Sigmoid colon (tissue), 7 donors: ENCODE measurements at places on chromosomes 5 and 9. TPM values are rescaled to one million over a fixed set of nuclear protein-coding genes. Genes with fewer than 3 reads are reported as not detected.

PPP1R26 gene
- total RNA-seq: 9.5 TPM

DNA sequence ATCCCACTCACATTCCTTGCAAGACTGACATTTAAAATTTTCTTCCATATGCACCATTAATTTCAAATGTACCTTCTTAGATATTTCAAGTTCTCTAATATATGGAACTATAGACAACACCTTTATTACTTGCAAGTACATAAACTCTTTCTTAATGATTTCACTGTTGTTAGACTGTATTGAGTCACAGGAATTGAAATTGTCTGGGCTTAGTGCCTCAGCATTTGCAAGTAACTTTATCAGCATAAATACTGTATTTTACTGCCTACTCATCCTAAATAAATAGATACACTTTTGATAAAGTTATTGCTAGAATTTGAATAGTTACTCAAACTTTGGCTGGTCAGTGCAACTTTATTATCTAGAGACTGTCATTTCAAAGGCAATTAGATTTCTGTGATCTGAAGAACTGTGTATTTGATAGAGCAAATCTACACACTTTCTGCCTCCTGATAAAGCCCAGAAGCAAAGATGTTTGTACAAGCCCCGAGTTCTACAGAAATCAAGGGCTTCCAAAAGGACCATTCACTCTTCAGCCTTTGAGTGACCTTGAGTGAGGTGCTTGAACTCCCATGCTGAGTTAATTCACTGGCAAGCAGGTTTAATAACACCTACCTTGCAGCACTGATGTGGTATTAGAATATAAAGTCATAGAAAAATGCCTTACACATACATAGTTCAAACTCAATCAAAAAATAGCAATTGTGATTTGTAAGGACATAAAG, 91.6 kb downstream of the COX7C start:
- DNase-seq: no peak

GRCh38 chr9:106314476-106314875, 548.5 kb upstream of the ZNF462 start:
- DNase-seq: no peak

DNA sequence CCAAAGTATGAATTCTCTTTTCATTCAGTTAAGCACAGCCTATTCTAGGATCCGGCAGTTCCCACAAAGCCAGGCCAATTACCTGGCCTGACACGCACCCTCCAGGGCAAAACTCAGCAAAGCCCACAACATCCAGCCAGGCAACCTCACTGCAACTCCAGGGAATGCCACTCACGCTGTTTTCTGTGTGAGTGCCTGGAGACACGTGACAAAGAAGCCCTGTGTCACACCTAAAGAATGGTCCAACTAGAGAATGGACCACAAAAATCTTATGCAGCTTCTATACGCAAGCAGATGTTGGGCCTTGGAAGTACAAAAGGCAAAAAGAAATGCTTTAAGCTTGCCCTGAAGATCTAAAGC, 20.2 kb downstream of the RETREG1 start:
- no peak for DNase-seq

- no peak for DNase-seq
Measured at GRCh38 chr9:131669269-131670157, 70.4 kb downstream of the RAPGEF1 start.

SNX18 gene
- 51.3 TPM for total RNA-seq

DDX4 gene
- 0.33 TPM for total RNA-seq

DNA sequence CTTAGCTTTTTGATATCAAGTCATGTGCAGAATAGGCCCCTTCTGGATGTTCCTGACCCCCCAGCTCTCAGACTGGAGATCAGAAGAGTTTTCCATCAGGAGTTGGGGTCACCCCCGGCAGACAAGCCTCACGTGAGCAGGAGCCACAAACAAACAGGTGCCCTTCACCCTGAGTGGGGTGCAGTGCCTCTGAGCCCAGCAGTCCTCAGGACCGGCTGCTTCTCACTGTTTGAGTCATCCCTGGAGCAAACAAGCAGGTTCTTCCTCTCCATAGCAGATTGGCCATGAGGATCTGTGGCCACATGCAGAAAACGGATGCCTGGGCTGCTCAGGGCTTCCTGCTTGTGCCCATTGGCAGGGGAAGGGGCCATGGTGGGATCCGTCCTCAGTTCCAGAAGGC, 47.0 kb downstream of the LRSAM1 start:
- no peak for DNase-seq

- peak; percentile 46 for DNase-seq
Measured at GRCh38 chr9:6640268-6641051, 5.1 kb downstream of the GLDC start.

- peak; percentile 68 for DNase-seq
Measured at GRCh38 chr9:79572032-79572607, 355 bp downstream of the TLE4 start.

KDM4C gene
- 28.8 TPM for total RNA-seq

DNA sequence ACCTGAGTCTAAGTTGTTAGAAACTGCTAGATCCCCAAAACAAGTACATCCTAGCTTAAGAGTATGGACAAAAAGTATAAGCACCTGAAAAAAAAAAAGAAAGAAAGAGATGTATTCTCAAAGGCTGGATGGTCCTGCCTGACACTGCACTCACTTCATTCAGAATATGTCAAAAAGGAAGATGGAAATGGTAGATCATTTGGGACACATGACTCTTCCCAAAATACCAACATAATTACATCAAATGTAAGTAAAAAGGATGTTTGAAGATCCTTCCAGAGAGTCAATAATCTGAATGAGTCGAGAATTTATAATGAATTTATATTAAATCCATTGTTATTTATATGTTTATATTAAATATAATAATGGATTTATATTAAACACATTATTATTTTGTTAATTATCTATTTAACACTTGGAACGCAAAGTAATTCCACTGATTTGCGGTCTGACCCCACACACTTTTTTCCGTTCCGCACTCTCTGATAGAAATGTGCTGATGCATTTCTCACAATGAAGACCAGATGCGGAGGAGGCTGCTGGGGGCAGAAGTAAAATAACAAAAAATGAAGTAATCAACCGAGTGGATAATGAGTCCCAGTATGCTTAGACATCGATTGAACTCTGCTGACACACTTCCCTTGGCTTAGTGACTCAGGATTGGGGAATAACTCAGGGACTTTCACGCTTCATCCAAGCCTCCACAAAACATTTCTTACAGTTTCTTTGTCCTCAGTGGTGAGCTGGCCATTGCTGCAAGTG, 201.2 kb downstream of the ADAMTS12 start:
- DNase-seq: no peak

CCDC192 gene
- total RNA-seq: not detected

DNA sequence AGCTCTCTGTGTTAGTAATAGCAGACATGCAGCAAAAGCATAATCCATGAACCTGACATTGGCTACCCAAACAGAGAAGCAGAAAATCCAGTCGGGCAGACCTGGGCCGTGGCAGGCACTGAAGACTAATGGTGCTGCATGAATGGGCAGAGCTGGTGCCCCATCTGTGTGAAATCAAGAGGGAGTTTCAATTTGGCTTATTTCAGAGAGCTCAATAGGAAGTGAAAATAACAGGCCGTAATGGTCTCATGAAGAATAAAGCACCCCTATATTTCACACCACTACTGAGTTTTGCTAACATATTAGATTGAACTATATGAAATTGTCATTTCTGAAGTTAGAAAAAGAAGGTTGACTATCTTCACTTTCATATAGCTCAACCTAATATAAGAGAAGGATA, 149.7 kb downstream of the ENC1 start:
- no peak for DNase-seq

GDNF gene
- 16.3 TPM for total RNA-seq

FBP1 gene
- 7.1 TPM for total RNA-seq

- peak; percentile 97 for DNase-seq
Measured at GRCh38 chr9:12785260-12785770, 10.5 kb downstream of the LURAP1L start.

DNA sequence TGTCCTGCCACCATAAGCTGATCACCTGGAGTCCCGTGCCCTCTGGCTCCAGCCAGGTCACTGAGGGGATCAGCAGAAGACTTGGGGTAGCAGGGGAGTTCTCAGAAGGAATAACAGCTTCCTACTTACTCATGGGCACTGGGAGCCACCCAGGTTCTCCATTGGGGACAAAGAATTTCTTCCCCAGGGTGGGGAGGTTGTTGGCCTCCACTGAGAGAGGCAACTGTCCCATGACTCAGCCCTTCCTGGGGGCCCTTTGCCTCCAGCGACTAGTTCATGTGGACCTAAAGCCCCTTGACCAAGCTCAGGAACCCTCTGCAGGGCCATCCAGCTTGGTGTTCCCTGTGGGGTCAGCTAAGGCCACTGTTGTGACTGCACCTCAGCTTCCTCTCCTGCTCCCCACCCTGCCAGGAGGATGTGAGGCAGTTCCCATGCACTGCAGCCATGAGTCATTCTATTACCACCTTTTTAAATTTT, 175.0 kb downstream of the AUH start:
- no peak for DNase-seq

DNA sequence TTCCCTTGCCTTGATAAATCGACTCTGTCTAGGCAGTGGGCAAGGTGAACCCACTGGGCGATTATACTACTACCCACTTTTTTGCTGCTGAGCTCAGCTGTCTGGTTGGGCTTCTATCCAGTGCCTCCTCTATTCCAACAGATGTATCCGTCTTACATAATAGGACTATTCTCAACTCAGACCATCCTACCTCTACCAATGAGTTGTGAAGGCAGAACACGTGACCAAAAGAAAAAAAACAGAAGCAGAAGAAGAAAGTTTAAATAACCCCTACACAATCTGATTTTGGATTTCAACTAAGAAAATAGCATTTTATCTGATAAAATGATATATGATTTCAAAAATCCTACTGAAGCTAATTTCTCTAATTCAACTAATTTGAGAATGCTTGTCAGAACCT, 16.2 kb upstream of the SHOC1 start:
- no peak for DNase-seq

SLC45A2 gene
- not detected for total RNA-seq

TMEM38B gene
- 8.9 TPM for total RNA-seq

ZNF367 gene
- 0.28 TPM for total RNA-seq

SPATA9 gene
- total RNA-seq: not detected

DNA sequence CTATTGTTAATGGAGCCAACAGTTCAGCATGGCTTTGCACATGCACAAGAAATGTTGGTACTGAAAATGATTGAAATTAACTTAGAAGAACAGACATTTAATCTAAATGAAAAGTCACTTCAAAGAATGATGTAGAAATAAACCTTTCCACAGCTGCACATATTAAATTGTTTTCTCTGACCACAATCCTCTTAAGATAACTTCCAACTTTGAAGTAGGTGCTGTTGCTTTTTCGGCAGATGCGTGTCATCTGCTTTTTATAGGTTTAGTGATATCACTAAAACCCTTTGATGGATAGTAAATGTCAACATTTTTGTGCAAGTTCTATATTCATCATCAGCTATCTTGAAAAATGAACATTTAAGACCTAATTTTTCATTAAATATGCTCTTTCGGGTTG, 25.3 kb upstream of the SLC1A3 start:
- no peak for DNase-seq

DNAJC21 gene
- 40.6 TPM for total RNA-seq

GRCh38 chr5:135600152-135600570, 21.4 kb upstream of the CXCL14 start:
- DNase-seq: no peak

GRCh38 chr9:109249615-109250014, 71.2 kb downstream of the EPB41L4B start:
- no peak for DNase-seq

DNA sequence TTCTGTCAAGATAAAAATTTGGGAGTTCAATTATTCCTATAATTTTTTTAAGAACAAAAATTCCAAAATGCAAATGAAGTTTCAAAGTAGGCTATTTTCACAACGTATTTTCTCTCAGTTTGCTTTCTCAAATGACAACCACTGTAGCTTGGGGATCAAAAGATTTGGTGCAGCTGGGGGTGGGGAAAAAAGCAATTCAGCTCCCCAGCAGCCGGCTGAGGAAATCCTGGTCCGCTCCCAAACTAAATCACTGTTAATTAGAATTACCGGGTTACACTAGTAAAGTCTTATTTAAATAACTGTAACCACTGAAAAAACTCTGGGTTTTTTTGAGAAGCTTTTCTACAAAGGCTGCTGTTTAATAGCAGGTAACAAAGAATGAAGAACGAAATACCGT, 5.7 kb downstream of the NR6A1 start:
- DNase-seq: no peak

DNA sequence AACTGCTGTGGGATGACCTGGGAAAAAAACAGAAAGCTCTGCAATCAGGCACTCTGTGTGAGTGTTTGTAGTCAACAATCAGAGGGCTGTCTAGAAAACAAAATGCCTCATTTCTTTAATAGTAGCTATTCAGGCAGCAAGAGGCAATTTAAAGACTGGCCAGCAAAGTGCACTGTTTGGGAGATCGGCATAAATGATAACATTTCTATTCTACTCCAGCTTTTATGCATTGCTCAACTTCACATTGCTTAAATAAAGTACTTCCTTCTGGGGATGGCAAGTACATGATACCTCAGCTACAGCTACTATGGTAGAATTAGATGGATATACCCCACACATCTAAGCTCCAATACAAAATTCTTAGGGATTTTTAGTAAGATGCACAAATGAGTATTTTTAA, 193.1 kb downstream of the DCP2 start:
- DNase-seq: no peak

FAM221B gene
- not detected for total RNA-seq

TXNDC8 gene
- not detected for total RNA-seq

DNA sequence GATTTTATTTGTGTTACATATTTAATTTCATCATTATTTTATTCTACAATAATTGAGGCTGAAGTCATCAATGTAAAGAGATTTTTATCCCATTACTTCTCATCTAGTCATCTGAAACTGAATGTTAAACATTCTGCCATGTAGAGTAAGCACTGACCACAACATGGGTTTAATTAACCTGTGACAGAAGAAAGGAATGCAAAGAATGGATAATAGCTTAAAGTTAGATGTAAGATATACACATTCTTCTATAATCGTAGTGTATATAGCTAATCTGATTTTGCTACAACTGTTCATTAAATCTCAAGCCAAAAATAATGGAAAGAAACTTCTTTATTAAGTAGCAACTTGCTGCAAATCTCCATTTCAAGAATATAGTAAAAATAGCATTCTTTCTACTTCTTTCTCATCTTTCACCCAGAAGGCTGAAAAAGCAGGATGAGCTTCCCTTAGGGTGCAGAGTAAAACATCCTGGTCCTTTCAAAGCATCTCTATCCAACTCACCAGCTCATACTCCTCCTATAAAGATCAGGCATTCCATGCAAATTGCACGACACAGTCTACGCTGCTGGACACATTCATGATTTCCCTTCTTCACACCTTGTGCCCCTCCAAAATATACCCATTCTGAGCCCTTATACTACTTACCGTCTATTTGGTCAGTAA, 115.2 kb downstream of the EFNA5 start:
- no peak for DNase-seq
